ENCODE measurements at places on chromosomes 13 and 19.
A peak's percentile ranks its signal among the peaks of the same experiment; 100 is the strongest.

GRCh38 chr19:16714702-16715287 lies 4.9 kb upstream of the NWD1 start:
- DNase-seq = no peak

GRCh38 chr19:5289060-5289990 lies 51.3 kb downstream of the PTPRS start:
- no peak for DNase-seq

- DNase-seq = no peak
Measured at GRCh38 chr19:46599716-46600373, 1.3 kb upstream of the CALM3 start.

DNA sequence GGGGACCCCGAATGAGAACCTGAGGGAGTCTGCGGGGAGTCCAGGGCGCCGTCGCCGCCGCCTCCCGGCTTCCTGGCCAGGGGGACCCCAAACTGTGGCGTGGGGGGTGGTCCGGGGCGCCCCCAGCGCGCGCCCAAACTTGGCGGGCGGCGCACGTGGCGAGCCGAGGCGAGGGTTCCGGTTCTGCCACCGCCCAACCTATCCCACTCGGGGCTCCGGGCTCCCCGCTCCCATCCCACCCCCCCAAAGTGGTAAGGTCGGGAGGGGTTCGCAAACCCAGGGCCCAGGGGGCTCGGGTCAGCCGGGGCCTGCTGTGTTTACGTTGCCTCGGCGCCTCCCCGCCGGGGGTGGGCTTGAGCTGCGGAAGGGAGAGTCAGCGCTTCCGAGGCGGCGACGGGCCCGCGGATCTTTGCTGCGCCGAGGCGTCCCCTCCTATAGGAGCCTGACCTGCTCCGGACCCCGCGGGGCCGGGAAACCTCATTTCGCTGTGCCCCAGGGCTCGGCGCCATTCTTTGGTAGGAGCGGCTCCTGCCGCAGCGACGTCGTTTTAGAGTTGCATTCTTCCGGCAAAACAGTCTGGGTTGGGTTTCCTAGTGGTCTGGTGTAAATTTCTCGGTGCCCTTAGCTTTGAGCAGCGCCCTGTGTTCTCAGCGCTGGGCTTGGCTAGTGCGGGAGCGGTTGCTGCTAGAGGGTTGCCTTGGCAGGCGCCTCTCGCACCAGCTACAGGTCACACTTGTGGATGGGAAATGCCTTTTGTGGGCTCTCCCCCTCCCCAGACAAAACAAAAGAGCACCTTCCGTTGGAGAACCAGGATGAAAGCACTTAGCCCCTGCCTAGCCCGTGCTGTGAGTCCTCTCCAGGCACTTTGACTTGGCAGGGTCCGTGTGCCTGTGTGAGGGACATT lies 1.2 kb downstream of the DAZAP1 start:
- DNase-seq = peak; percentile 59

GRCh38 chr13:20015763-20016162 lies 57.2 kb downstream of the ZMYM2 start:
- DNase-seq = no peak

GRCh38 chr19:5395556-5395955 lies 54.9 kb upstream of the PTPRS start:
- no peak for DNase-seq

GRCh38 chr13:94849254-94849653 lies 136.9 kb upstream of the SOX21 start:
- DNase-seq = no peak

GRCh38 chr13:20938302-20938701 lies 35.8 kb upstream of the XPO4 start:
- DNase-seq = no peak

- DNase-seq = no peak
Measured at GRCh38 chr19:8253678-8254077, 44.5 kb downstream of the CERS4 start.

DNA sequence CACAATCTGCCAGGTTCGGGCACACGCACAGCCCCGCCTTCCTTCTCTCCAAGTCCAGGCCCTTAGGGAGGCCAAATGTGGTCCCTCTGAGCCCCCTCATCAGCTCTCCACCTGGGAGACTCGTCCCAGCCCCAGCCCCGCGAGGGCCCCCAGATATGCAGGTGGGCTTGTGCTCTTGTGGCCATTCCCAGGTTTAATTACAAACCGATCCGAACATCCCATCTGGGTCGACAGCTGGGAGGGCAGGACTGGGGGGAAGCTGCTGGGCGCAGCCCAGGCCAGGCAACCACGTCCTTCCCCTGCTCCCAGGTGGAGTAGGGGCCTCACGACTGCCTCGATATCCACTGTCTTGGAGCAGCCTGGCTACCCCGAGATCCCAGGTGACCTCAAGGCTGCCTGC lies 7.5 kb upstream of the C2CD4C start:
- no peak for DNase-seq

- no peak for DNase-seq
Measured at GRCh38 chr13:77386880-77387606, 60.1 kb upstream of the MYCBP2 start.

- DNase-seq = no peak
Measured at GRCh38 chr13:99723878-99724277, 222.6 kb downstream of the TM9SF2 start.

- DNase-seq = no peak
Measured at GRCh38 chr13:23146811-23147625, 33.8 kb upstream of the SGCG start.

- DNase-seq = no peak
Measured at GRCh38 chr13:31881495-31881882, 142.2 kb downstream of the RXFP2 start.

- no peak for DNase-seq
Measured at GRCh38 chr13:101915755-101916107, 463.3 kb downstream of the ITGBL1 start.

- DNase-seq = peak; percentile 83
Measured at GRCh38 chr19:55986487-55986886, at the start of gene NLRP5. NLRP5 (plus strand) TSS chr19:55986775.

DNA sequence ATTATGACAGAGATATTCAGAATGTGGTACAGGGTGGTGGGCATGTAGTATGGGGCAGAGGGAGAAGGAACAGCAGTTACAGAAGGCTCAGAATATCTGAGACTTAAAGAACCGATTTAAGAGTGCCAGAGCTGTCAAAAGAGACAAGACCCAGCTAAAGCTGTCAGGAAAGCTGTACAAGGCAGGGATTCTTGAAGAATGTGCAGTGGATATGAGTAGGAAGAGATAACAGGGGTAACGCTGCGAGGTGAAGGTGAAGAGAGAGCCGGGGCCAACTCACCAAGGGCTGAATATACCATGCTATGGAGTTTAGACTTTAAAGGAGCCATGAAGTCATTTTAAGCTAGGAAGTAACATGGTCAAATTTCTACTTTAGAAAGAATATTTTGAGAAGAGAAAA lies 381.0 kb downstream of the DIAPH3 start:
- DNase-seq = no peak

DNA sequence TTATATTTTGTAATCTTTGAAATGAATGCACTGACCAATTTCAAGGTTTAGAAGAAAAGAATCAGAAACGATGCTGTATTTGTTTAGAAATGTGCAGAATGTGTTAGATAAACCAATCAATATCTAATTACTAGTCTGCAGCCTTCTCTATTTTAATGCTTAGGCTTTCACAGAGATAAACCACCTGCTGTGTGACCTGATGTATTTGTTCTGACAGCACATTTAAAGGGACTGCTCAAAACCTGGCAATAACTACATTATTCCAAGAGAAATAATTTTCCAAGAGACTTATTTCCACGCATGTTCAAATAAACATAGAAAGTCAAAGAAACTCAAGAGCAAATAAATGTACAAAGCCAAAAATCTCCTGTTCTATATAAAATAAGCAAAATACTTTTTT lies 641.6 kb upstream of the PCDH20 start:
- no peak for DNase-seq

DNA sequence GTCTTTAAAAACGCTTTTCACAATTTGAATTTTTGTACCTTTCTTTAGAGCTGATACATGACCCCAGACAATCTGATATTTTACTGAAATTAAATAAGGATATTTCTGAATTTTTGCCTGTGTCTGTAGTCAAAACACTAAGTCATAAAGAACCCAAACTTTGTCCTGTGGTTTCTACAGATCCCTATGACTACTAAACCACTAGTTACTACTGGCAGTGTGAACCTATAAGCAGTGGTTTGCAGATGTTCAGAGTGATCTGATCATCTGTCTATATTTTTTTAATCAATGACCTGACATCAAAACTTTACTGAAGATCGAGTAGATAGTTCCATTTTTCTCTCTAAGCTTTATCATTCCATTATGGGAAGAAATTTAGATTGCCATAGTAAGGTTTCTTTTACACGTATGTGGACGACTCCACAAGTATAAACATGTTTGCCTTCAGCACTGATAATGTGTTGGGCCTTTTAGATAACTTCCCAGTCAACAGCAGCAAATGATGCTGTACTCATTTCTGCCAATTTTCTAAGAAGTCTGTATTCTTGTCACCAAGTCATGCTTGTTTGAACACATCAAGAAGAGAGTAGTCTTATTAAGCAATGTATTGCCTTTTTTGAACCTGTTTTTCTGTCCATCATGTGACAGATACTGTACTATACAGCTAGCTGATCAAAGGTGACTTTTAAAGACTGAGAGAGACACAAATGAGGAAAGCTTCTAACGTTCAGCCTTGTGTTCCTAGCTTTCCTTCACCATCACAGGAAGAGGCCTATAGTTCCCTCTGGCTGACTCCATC lies 21.8 kb downstream of the POLR1D start:
- DNase-seq = no peak

GRCh38 chr19:56176881-56177280 lies 1.1 kb downstream of the GALP start:
- DNase-seq = no peak

GRCh38 chr19:55474269-55475265 lies 1.9 kb upstream of the ZNF628 start:
- no peak for DNase-seq

DNA sequence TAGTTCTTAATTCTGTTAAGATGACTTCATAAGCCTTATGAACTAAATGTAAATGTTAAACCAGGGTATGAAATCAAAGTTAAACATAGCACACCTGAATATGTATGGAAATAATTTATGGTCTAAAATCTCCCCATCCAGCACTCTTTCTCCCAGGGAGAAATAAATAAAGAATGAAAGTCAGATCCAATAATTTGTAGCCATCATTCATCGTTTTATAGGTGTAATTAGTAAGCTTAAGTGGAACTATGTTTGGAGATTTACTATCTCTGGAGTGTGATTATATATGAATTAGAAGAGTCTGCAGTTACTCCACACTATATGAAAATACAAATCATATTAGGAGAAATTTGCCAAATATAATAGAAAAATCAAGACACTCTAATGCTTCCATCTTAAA lies 405.1 kb downstream of the DACH1 start:
- no peak for DNase-seq

DNA sequence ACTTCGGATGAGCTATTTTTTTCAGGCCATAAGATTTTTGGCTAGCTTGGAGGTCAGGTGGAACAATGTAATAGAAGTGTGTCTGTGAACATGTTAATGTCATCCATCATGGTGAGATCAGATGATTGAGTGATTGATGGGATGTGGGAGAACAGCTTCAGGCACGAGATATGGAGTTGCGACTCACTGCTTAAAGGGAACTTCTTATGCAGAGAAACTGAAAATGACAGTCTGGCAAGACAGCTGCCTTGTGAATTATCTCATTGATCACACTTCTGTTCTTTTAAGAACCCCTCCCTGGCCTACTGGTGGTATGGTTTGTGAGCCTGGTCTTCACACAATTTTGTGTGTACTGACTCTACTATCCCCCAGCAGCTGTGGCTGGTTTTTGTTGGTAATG lies 96.0 kb downstream of the OLFM4 start:
- DNase-seq = no peak

DNA sequence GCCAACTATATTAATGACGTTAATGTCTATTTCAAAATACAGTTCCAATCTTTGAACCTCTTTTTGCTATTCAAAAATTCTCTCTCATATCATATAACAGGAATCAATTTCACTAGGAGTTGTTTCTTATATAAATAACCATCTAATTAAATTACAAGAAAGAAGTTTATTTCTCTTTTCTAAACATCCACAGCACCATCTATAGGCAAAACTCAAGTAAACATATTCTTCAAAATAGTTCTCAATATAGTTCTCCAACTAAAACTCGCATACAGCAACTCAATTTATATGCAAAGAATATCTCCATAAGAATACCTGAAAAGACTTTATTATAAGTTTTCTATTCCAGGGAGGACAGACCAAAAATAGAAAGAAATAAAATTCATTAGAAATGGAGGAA lies 65.6 kb downstream of the RBM26 start:
- DNase-seq = no peak

DNA sequence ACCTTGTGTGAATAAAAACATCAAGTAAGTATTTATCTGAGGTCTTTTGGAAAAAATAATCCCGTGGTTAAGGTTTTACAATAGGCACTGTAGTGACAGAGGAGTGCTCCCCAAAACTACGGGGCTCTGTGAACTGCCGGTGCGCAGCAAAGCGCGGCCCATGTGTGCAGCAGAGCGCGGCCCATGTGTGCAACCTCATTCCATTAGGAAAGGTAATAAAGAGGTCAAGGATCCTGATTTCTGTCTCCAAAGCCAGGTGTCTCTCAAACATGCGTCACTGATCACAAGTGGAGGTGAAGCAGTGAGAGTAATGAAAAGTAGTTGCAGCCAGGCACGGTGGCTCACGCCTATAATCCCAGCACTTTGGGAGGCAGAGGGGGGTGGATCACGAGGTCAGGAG lies 58.7 kb downstream of the MRPL57 start:
- DNase-seq = no peak

DNA sequence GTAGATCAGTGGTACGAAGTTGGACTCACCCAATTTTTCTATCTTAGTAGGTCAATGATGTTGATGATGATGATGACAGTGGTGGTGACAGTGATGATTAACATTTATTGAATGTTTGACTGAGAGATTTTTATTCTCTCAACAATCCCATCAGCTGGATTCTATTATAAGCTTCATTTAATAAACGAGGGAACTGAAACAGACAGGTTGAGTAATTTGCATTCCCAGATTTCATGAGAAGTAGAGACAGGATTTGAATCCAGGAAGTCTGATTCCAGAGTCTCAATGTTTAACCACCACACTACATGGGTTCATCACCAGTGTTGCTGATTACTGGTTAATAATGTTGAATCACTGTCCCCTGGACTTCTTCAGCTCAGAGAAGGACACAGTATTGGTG lies 168.9 kb downstream of the FLT1 start:
- no peak for DNase-seq

GRCh38 chr19:35162471-35163326 lies 8.2 kb downstream of the FXYD5 start:
- DNase-seq = no peak

GRCh38 chr19:32404933-32405430 lies 588 bp upstream of the DPY19L3 start:
- peak; percentile 8 for DNase-seq

DNA sequence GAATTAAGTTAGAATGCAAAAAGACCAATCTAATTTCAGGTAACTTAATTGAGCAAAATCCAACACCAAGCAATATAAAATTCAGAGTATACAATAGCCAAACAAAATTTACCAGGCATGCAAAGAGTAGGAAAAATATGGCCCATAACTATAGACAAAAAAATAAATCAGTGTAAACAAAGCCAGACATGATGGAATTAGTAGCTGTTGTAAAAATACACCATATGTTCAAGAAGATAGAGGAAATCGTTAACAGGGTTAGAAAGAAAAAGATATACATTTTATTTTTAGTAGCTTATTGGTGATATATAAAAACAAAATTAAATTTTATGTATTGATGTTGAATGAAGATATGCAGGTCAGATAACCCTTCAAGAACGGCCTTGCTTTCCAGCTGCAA lies 621.1 kb upstream of the MIR17HG start:
- DNase-seq = no peak

Measured in MM.1S (cell line).